Activated T-cell treated with anti-CD3 and anti-CD28 coated beads for 4 hours (primary cell): ENCODE measurements at places on chromosomes 13 and 19.
A peak's percentile ranks its signal among the peaks of the same experiment; 100 is the strongest.

GRCh38 chr13:49410477-49410876 is 33.4 kb downstream of the CAB39L start:
- DNase-seq: no peak

GRCh38 chr13:41941174-41941573 is 19.7 kb downstream of the VWA8 start:
- DNase-seq: no peak

DNA sequence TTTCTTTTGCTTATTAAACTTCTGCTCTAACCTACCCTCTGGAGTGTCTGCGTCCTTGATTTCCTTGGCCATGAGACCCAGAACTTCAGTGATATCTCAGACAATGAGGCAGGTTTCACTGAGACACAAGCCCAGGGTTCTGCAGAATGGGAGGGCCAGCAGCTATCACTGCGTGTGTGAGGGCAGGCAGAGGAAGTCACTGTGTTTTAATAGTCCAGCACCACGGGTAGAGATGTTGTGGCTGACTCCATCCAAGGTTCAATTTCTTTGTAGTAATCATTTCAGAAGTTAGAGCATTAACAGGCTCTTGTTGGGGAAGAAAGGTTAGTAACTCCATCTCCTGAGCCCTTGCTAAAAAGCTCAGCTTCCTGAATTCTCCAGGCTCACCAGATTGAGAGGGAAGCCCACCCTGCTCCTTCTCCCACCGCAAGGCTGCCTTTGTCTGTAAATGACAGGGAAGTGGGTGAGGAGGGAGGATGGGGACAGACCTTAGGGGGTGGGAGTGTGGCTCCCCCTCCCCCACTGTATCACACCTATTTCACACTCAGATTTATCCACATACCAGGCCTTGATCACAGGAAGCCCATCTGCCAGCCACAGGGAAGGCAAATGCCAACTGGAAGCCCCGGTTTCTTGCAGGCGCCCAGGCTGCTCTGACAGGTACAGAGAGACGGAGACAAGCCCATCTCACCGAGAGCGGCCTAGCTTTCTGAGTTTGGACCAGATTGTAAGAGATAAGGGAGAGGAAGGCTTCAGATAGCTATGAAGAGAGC is 2.1 kb downstream of the C19orf12 start:
- no peak for DNase-seq

- DNase-seq: no peak
Measured at GRCh38 chr13:86476656-86477055, 677.4 kb upstream of the SLITRK6 start.

- no peak for DNase-seq
Measured at GRCh38 chr13:111049791-111050538, 65.1 kb upstream of the ARHGEF7 start.

- DNase-seq: no peak
Measured at GRCh38 chr19:802498-803098, 5.3 kb downstream of the PTBP1 start.

DNA sequence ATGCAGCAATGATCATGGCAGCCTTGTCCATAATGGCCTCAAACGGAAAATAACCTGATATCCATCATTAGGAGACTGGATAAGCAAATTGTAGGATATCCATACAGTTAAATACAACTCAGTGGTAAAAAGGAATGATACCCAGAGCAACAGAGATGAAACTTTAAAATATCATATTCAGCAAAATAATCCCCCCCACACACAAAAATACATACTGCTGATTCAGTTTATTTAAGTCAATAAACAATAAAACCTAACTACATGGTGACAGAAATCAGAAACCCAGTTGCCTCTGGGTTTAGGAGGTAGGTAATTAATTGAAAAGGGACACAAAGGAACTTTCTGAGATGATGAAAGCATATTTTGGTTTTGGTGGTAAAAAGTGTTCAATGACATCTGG is 27.9 kb upstream of the DLEU7 start:
- no peak for DNase-seq

DNA sequence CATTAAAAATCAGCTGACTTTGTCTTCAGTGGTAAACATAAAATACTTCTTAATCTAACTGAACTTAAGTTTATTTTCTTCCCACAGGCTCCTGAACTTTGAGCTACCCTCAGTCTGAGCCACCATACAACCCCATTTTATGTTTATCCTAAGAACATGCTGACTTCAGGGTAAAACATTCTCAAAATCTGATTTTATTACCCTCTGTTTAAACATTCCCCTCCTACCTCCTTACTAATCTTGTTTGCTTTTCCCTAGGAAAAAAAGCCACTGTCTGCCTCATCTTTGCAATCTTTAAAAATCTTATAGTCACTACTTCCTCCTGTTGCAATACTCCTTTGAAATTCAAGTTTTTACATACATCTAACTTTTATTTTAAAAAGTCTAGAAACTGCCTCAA is 4.0 kb downstream of the ZNF91 start:
- no peak for DNase-seq

DNA sequence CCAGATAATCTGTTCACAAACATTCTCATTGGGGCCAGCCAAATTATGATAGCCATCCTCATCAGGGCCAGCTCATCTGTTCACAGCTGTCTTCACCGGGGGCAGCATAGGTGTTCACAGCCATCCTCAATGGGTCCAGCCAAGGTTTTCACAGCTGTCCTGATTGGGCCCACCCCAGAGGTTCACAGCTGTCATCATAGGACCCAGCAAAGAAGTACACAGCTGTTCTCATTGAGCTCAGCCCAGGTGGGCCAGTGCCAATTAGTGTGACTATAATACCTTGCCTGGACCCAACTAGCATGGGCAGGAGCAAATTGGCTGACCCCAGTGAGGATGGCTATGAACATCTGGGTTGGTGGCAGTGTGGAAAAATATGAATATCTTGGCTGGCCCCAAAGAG is 1166.0 kb downstream of the UQCRFS1 start:
- no peak for DNase-seq

GRCh38 chr13:97224544-97225300 is 2.6 kb downstream of the MBNL2 start:
- DNase-seq: no peak

DNA sequence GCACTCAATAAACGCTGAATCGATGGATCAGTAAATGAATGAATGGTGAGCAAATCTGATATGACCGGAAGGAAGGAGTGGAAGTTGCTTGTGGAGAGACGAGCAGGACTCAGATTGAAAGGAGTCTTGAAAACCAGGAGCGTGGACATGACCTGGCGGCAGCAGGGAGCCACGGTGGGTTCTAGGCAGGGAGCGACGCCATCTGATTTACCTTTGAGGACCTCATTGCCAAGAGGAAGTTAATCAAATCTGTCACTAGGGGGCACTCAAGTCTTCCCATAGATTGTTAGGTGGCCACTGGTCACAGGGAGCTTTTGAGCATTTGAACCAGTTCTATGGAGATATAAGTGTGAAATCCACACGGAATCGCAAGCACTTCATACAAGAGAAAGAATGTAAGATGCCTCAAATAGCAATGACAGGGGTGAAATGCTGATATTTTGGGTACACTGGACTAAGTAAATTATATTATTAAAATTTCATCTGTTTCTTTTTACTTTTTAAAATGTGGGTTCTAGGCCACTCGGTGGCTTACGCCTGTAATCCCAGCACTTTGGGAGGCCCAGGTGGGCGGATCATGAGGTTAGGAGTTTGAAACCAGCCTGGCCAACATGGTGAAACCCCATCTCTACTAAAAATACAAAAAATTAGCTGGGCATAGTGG is 9.2 kb upstream of the FBN3 start:
- peak; percentile 21 for DNase-seq

GRCh38 chr13:98847780-98848179 is 95.3 kb upstream of the SLC15A1 start:
- DNase-seq: no peak
